Hypothalamus (tissue), 51 donors: ENCODE measurements at places on chromosomes 5 and 9.

DNA sequence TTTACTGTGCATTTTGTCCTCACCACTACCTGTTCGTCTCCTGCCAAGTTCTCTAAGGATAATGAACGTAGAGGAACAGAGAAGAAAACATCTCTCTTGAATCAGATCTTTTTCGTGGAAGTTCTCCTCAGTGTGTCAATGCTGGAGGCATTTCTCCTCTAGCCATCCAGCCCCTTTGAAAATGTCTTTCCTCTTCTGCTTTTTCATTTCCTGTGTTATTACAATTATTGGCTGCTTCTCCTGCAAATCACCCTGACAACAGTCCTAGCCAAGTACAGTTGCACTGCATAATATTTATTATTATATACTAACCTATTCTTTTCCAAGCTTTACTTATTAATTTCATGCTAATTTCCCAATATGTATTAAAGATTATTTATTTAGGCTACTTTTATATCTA, 61.8 kb upstream of the TRPM3 start:
- no peak for DNase-seq

DNA sequence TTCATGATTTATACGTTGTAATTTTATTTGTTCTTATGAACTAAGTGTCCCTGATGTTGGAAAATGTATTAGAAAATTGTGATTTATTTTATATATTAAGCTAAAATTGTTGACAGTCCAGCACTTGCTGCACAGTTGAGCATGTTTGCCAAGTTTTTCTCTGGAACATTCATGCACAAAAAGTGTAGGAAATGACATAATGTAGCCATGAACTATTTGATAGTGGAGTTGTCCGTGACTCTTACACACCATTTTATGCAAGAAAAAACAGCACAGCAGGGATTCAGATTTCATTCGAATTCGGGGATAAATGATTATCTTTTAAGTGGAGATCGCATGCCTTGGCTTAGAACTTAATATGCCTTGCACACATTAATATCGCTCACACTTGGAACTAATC, 708.6 kb upstream of the WWC1 start:
- DNase-seq, result no peak

DNA sequence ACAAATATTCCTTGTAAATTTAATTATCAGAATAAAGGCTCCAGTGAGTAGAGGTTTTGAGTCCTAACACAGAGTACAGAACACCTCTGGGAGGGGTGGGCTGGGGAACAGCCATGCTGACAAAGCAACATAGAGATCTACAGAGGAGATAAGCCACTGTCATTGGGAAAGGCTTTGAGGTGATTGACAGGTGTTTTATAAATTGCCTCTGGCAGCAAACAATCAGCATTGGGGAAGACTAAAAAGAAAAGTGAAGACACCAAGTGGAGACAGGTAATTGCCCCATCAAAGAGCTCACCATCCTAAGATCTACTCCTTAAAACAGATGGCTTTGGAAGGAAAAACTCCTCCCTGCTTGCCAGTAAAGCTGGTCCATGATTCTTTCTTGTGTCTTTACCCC, 189.7 kb upstream of the TLE4 start:
- DNase-seq, result no peak

DNA sequence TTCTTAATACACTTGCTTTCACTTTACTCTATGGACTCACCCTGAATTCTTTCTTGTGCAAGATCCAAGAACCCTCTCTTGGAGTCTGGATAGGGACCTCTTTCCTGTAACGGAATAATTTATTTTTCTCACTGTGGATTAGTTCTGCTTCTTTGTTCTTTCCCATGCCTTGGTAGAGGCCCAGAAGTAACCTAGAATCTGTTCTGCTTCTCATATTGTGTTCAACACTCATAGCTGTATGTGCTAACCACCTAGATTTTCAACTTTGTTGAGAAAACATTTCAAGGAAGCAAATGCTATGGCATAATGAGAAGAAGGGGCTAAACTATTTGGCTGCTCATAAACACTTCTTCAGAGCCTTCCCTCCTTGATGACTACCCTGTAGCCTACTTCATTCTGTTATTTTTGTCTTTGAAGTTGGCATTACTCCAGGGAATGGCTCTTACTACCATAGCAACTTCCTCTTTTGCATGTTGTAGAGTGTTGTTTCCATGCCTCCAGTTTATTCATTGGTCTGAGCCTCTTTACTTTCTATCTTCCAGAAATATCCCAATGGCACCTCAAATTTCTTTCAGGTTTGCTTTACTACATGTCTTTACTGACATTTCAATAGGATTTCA, 74.3 kb downstream of the KIAA0825 start:
- DNase-seq, result no peak

DNA sequence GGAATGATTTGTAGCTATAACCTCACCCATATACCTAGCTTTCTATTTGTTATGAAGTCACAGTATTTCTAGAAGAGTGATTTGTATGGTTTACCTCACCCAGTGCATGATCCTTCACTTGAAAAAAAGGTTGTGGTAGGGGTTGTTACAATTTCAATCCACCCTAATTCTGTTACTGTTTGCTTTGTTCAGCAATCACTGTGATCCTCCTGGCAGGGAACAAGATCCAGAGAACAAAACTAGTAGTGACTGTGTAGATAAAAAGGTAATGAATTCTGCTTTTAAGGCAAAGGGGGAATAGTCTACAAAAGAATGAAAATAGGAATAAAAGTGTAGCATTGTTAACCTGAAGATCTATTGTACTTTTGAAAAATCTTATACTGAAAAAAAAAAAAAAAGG, 191.3 kb upstream of the SH3GL2 start:
- DNase-seq, result no peak
